Daoy (cell line): ENCODE measurements at places on chromosomes 7 and 10. TPM values are rescaled to one million over a fixed set of nuclear protein-coding genes. Genes with fewer than 3 reads are reported as not detected.

DNA sequence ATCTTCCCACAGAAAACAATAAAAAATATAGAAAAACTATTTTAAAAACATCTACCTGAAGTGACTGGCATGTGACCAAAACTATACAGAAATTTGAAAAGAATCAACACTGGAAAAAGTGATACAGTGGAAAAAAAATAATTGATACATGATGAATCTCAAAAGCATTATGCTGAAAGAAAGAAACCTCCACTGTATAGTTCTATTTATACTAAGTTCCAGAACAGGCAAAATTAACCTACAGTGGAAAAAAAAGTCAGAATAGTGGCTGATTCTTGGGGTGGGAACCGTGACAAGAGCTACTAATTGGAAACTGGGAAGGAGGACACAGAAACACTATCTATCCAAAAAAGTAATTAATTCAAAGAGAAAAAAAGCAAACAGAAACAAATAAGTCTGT is 14.9 kb downstream of the RTKN2 start:
- no peak for DNase-seq

PPP1R3C gene
- total RNA-seq = 0.54 and 0.74 TPM in 2 replicates

DNA sequence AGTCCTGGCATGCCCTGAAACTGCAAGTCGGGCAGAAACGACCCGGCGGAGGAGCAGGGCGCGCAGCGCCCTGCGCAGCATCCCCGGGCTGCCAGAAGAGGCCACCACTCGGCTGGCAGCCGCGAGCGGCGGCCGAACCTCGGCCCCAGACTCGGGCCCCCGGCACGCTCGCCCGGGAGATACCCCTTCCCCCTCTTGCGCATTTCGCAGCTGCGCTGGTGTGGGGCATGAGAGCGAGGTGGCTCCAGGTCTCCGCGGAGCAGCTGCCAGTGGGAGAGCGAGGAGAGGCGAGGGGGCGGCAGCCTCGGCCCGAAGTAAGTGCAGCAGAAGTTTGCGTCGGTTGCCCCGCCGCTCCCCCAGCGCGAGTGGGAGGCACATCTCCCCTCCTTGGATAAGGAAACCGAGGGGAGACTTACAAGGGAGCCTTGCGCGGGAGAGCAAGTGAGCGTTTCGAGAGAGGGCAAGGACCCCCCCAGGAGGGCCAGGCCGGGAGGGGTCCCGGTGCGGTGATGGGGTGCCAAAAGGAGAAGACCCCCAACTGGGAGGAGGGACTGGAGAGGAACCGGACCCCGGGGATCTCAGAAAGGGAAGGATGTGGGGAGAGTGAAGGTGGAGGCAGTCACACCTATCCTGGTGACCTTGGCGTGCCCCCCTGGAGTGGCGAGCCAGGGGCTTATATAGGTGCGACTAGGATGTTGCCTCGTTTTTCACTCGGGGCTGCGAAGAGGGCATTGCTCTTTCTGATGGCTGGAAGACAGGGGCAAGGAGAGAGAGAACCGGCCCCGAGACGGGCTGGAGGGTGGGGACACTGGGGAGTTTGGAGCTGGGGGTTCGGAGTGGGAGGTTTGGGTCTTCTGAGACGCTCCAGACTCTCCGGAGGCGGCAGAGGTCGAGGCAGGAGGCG is 256.3 kb downstream of the OTUD1 start:
- DNase-seq = no peak

DNA sequence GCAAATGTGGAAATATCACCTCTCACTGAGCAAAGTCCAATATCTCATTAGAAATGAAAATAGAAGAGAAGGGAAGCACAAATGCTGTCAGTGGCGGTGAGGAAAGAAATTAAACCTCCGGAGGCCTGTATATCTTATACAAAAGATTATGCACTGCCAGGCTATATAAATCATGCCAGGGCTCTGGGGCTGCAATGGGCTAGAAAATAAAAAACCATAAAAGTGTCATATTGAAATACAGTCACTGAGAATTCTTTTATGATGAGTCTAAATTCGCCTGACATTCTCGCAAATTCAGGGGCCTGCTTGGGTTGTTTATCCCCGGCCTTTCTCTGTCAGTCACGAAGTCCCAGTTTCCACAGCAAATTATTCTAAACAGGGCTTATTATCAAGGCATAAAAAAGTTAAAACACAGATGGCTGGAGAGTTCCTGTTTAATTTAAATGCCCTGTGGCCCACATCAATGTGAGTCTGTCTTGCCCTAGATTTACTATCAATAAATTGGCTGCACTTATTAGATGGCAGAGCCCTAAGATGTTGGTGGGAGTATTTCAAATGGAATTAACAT is 193.8 kb downstream of the SNX10 start:
- no peak for DNase-seq

DNA sequence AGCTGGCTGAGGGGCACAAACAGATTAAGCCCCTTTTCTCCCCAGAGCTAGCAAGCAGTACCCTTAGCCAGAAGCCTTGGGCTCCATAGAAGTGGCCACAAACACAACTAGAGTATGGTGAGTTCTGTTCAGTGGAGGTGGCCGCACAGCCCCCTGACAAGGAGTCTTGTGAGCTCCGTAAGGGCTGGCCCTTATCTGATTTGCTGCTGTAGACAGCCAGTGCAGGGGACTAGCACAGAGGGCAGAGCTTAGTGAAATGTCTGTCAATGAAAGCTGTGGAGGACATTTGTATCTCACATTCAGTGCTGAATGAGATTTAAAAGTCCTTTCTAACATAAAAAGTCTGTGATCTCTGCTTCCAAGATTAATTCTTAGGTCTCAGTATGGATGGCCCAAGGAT is 137.3 kb downstream of the AUTS2 start:
- DNase-seq = no peak

DNA sequence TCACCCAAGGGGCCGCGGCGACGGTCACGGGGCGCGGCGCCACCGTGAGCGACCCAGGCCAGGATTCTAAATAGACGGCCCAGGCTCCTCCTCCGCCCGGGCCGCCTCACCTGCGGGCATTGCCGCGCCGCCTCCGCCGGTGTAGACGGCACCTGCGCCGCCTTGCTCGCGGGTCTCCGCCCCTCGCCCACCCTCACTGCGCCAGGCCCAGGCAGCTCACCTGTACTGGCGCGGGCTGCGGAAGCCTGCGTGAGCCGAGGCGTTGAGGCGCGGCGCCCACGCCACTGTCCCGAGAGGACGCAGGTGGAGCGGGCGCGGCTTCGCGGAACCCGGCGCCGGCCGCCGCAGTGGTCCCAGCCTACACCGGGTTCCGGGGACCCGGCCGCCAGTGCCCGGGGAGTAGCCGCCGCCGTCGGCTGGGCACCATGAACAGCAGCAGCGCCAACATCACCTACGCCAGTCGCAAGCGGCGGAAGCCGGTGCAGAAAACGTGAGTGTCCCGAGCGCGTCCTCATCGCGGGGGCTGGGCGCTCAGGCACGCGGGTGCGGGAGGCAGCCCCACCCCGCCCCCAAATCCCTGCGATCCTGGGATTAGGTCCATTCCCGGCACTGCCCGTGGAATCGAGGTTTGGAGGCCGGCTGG is 509 bp downstream of the AHR start:
- DNase-seq = peak; percentile 74

BAG3 gene
- 6.9 and 9.4 TPM in 2 replicates for total RNA-seq

- no peak for DNase-seq
These were observed 461.5 kb upstream of the MKI67 start for GRCh38 chr10:128587689-128588088.

PRTFDC1 gene
- 4.9 and 8.7 TPM in 2 replicates for total RNA-seq

GRCh38 chr7:120332433-120332832 is 59.5 kb downstream of the KCND2 start:
- DNase-seq = no peak

DNA sequence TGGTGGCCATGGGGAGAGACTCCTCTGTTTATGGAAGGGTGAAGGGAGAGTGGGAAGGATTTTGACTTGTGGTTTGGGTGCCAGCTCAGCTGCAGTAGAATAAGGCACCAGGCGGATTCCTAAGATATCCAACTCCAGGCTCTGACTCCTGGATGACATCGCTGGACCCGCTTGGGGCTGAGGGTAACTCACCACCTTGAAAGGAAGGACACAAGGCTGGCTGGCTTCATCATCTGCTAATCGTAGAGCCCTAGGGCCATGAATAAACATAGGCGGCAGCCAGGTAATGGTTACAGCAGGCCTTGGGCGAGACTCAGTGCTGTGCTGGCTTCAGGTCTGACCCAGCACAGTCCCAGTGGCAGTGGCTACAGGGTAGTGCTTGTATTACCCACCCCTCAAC is 16.7 kb upstream of the LIPK start:
- DNase-seq = peak; percentile 6
